Stimulated activated CD4-positive, alpha-beta T cell treated with anti-CD3 and anti-CD28 coated beads, Interleukin-15, amount 100 ng/mL, for 48 hours (primary cell): ENCODE measurements at places on chromosomes 13 and 19.

DNA sequence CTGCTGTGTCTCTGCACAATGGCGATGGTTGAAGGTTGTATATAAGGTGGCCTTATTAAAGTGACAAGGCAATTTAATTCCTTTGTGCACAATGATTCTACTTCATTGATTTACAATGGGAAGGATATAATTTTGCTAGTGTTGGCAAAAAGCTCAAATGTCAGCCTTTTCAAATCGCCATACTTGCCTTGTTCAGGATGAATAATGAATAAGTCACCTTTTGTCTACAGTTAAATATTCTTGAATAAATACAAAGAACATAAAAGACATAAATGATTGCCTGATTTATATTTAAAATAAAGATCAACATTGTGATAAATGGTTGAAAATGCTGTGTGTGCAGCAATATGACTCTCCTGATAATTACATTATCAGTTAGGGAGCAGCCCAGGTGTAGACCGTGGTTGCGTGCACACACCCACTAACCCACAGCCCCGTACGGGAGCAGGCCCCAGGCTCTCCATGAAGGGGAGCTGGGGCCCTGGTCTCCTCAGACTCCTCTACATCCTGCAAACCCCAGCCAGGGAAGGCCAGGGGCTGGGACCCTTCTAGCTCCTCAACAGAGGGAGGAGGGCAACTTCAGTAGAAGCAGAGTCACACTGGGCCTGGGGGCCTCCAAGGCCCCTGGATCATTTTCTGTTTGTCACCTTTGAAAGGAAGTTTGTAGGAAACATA, 64.9 kb downstream of the TEX29 start:
- no peak for DNase-seq

DNA sequence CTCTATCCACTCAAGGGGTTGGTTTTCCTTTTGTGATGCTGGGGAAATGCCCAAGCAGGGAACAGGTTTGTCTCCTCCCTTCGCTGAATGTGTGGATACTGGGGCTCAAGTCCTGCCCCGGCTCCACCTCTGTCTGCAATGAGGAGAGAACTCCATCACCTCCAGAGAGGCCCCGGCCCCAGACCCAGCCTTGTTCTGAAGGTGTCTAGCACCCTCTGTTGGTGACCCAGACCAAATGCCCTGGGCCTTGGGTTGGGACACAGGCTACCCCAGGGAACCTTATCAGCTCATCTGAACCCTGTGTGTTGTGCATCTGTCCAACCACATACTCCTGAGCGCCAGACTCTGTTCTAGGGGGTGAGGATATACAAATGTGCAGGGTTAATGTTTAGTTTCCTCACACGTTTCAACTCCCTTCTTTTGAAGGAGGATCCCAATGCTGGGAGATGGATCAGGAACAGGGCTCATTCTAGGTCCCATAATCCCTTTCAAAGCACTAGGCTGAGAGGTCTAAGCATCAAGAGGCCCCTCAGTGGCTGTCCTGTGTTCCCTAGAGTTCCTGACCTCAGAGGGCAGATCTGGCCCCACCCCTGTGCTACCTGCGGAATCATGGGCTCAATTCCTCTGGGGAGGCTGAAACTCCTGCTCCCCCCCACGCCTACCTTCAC, 112.5 kb upstream of the SLC7A1 start:
- DNase-seq: peak; percentile 29

DNA sequence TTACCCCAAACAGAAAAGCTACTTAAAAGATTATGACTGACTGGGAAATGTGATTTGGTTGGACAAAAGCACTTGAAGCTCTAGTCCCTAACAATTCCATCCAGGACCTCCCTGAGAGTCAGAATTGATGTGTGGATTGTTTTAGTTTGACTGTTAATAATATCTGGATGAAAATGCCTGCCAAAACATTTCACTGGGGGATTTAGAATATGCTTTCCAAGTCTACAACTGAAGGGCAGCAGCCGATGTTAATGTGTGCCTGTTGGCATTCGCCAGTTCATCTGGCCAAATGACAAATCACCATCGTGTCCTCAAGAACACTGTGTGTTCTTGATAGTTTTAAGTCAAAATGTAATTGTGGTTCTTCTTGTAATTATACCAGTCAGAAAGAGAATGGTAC, 76.0 kb upstream of the TSC22D1 start:
- DNase-seq: no peak

DNA sequence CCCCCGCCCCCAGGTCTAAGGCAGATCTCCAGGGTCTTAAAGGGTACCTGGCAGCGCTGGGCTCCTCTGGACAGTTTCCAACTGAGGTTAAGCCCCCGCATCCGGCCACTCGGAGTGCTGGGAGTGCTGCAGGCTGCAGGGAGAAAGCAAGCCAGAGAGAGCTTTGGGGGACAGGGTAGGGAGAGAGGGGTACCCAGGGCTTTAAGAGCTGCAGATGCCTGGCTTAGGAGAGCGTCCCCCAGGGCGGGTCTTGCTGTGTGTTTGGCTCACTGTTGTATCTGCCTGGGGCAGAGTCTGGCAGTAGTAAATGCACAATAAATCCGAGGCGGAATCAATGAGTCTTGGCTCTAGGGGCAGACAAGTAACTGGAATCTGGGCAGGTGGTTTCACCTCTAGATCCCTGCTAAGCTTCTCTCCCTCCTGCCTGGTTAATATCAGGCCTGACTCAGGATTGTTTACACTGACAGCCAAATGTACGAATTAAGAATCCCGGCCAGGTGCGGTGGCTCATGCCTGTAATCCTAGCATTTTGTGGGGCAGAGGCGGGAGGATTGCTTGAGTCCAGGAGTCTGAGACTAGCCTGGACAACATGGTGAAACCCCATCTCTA, 798 bp upstream of the COX6B2 start:
- no peak for DNase-seq

DNA sequence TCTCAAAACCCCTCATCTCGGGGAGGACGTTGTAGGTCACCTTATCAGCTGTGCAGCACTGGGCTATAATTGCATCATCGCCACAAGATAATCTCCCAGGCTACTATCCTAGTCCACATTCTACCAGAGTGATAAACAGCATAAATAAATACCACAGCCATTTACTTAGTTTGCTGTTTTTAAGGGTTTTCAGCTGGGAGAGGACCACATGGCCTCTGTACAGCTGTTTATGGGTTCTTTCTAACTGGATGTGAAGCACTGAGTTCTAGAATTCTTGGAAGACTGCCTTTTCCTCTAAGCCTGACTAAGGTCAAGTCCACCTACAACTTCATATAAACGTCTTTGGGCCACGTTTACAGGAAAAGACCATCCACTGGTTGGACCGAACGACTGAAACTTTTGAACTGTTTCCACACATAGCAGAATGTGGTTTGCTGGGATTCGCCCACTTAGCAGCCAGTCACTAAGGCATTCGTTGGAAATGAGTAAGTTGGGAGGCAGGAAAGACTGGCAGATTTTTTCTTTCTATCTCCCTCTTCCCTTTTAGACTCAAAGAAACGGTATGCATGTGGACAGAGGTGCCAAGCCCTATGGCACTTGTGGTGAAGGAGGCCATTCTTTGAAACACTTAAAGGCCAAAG, 752.5 kb upstream of the SGCG start:
- no peak for DNase-seq

- DNase-seq: no peak
Measured at GRCh38 chr19:57887195-57887941, 1.5 kb downstream of the ZNF814 start.

- DNase-seq: no peak
Measured at GRCh38 chr19:21677696-21678418, 89.5 kb downstream of the ZNF100 start.

GRCh38 chr13:28110414-28110813, 10.0 kb upstream of the FLT3 start:
- no peak for DNase-seq

DNA sequence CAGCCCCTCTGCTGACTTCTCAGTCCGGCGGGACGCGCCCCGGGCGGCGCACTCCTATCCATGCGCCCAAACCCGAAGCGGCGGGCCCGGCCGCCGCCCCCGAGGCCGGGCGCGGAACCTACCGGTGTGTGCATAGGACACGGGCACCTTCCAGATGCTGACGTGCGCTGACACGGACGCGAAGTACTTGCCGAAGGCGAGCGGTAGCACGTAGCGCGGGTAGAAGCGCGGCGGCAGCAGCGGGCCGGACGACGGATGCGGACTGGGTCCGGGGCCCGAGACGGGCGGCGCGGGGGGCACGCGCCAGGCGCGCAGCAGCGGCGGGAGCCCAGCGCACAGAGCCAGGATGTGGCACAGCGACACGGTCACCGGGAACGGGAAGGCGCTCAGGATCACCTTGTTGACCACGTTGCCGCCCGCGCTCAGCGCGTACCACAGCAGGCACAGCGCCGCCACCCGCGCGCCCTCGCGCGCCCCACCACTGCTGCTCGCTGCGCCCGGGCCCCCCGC, 338 bp downstream of the SLC35E1 start:
- DNase-seq: no peak

DNA sequence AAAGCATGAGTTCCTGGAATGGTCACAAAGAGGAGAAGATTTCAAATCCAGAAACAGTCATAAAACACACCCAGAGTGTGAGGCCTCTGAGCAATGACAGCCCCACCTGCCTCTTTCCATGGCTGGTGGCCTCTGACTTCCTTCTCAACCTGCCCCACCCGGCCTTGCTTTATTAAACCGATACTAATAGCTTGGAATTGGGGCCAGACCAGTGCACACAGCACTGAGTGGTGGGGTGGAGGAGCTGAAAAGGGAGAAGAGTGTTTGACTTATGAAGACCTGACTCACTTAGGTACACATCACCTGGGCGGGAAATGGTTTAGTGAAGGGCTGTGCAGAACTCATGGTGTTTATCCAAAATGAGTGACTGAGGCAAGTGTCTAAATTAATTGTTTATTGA, 20.7 kb upstream of the CEACAM6 start:
- no peak for DNase-seq

DNA sequence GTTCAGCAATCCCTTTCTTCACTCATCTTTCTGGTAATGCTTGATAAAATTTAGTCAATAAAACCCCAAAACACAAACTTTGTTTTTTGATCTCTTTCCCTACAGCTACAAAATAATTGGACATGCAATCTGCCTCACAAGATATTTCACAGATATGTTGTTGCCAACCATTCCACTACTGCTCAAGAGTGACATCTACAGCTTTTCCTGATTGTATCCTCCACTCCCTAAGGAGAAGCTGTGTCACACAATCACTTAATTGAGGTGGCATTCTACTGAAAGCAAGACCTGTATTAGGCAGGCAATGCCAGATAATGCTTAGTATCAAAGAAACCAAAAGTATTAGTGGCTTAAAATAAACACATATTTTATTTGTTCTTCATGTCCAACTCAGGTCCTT, 1646.2 kb upstream of the SPRY2 start:
- no peak for DNase-seq

- DNase-seq: no peak
Measured at GRCh38 chr19:16458391-16459341, 13.1 kb downstream of the EPS15L1 start.

DNA sequence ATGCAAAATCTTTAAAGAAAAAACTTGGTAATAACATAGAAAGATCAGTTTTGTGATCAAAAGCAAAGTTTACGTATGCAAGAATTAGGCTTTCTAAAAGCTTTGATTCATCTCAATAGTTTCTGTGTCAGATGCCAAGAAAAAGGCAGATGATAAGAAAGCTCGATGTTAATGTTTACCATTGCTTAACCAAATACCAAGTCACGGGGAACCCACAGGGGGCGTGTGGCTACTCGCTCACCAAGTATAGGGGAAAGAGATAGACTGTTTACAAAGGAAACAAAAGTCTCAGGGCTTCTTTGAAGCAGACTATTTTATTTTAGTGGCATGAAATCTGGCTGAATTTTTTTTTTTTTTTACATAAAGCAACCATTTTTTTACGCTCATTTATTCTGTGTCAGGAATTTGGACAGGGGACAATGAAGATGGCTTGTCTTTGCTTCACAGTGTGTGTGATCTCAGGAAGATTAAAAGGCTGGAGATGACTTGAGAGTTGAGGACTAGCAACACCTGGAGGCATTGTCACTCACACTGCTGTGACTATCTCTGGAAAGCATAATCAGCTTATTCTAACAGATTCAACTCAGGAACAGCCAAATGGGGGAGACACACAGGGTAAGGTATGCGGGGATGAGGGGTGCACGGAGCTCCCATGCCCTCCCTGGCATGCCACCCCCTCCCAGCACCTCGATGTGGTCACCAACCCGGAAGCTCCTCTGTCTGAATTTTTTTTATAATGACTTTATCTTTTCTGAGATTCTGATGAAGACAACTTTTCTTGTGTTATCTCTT, 24.9 kb downstream of the RCBTB1 start:
- DNase-seq: no peak

DNA sequence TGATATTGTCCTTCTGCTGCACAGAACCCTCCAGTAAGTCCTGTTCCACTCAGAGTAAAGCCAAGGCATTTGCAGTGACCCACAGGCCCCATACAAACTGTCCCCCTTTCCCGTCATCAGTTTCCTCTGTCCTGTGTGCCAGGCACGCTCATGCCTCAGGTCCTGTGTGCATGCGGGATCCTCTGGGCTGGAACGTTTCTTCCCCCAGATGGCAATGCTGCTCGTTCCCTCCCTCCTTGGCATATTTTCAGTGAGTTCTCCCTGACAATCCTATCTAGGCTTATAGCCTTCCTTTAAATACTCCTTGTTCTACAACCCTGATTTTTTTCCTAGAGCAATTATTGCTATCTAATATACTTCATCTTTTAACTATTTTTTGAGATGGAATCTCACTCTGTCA, 5.7 kb downstream of the OPA3 start:
- no peak for DNase-seq

DNA sequence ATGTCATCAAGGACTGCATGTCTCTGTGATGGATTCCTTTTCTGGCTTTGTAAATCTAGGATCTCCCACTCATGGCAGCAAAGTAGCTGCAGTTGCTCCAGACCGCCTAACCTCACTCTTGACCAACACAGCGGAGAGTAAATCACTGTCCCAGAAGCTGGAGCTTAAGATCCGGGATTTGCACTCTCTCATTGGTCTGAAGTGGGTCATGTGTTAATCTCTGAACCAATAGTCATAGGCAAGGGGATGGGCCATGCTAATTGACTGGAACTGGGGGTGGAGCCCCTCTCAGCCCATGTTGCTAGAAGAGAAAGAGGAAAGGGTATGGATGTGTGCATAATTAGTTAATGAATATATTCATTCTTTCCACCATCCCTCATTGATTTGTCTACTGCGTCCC, 34.0 kb downstream of the VAV1 start:
- no peak for DNase-seq

DNA sequence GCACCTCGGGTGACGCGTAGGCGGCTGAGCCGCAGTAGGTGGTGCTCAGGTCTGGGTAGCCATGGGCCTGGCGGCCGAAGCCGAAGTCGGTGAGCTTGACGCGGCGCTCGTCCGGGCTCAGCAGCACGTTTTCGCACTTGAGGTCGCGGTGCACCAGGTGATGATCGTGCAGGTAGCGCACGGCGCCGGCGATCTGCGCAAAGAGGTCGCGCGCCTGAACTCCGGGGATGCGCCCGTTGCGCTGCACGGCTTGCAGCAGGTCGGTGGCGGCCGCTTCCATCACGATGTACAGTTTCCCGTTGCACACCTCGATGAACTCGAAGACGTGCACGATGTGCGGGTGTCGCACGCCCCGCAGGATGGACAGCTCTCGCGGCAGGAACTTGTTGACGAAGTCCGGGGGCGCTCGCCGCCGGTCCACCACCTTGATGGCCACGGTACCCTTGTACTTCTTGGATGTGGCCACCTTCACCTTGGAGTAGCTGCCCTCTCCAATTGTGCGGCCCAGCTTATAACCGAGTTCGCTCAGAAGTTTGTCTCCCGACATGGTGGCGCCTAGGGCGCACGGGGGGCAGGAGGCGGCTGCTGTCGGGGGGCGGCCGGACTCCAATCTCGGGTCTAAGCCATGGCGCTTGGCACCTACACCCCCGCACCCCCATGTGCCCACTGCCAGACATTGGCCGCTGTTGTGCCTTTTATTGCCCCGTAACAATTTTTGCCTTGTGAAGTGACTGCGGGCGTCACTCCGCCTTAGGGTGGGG, at the start of gene TSSK6:
TSSK6 (minus strand) TSS at position 668 of the 761 bp plus-strand sequence; CDS start at position 547, 121 bp downstream.
- no peak for DNase-seq
